A549 treated with Hydrocortisone at 1 μM for 4 hours (cell line): ENCODE measurements at places on chromosomes 4 and X. TPM values are rescaled to one million over a fixed set of nuclear protein-coding genes. Genes with fewer than 3 reads are reported as not detected.

EREG gene
- total RNA-seq = 10.2 to 16.9 TPM (median 13.1 TPM) in 5 replicates

GLOD5 gene
- not detected in 5 replicates for total RNA-seq

P2RY8 gene
- 0.02 to 0.06 TPM (median 0.05 TPM) in 3 of 5 replicates, not detected in the others for total RNA-seq

NFKB1 gene
- 18.4 to 20.7 TPM (median 19.6 TPM) in 5 replicates for total RNA-seq

DGAT2L6 gene
- total RNA-seq = not detected in 5 replicates

CSN1S1 gene
- total RNA-seq = not detected in 5 replicates

KCND1 gene
- 0.88 to 1.3 TPM (median 0.92 TPM) in 5 replicates for total RNA-seq

NKRF gene
- total RNA-seq = 16.3 to 19.3 TPM (median 16.9 TPM) in 5 replicates

VSIG4 gene
- total RNA-seq = not detected in 5 replicates

LONRF3 gene
- total RNA-seq = 3.0 to 3.6 TPM (median 3.4 TPM) in 5 replicates
